Hematopoietic multipotent progenitor cell treated with erythropoietin and hydrocortisone succinate and interleukin-3 and kit ligand, for 6 days (in vitro differentiated cells): ENCODE measurements at places on chromosomes 1 and 21.

- no peak for DNase-seq
Measured at GRCh38 chr1:25476186-25477097, 45.7 kb downstream of the MACO1 start.

GRCh38 chr1:244704107-244704506 lies 51.2 kb downstream of the DESI2 start:
- DNase-seq, result no peak

DNA sequence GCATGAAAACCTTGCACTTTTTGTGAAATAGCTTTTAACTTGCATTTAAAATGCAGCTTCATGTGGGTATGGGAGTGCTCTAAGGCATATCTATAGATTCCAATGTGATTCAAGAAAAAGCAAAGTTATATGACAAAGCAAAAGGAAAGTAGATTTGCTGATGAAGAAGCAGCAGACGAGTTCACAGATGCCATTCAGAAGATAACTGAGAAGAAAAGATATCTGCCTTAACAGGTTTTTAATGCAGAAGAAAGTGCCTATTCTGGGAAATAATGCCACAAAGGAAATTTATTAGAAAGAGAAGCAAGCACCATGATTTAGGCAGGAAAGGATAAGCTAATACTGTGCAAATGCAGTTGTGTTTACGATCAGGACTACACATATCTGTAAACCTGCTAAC lies 68.1 kb downstream of the PHTF1 start:
- peak; percentile 72 for DNase-seq

- no peak for DNase-seq
Measured at GRCh38 chr1:243411472-243411871, 155.6 kb downstream of the SDCCAG8 start.

DNA sequence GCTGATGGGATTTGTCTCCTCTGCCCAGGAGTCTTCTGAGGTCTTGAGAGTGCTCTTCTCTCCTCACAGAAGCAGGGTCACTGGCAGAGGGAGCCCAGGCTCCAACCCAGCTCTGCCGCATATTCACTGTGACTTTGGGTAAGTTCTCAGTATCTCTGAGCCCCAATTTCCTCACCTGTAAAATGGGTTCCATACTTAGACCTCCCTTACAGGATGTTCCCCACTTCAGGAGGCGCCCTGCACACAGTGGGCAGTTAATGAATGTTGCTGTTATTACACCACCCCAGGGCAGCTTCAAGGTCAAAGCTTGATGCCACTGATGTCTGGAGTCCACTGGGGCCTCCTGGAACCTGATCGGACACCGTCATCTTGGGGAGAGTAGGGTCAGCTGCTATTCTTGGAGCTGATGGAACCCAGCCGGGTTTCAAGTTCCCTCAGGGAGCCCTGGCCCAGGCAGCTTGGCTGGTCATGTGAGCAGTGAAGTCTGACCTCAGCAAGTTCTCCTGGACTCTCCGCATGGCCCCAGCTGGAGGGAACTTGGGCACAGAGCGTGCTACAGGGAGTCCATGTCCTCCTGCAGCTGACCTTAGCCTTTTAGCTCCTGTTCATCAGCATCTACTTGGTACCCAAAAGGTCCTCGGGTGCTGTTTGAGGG lies 21.8 kb downstream of the COA7 start:
- DNase-seq, result no peak

DNA sequence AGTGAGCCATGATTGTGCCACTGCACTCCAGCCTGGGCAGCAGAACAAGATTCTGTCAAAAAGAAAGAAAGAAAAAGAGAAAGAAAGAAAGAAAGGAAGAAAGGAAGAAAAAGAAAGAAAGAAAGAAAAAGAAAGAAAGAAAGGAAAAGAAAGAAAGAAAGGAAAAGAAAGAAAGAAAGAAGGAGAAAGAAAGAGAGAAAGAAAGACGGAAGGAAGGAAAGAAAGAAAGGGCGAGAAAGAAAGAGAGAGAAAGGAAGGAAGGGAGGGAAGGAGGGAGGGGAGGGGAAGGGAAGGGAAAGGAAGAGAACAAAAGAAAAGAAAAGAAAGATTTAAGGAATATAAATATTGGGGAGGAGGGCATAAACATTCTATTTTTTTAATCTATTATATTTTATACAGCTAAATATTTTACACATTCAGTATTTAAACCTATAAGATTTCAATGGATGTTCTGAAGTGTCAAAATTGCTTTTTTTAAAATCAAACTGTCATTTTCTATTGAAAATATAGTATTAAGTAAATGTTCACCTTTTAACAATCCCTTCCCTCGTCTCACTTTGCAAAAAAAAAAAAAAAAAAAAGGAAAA lies 6.8 kb upstream of the JAK1 start:
- DNase-seq, result no peak

DNA sequence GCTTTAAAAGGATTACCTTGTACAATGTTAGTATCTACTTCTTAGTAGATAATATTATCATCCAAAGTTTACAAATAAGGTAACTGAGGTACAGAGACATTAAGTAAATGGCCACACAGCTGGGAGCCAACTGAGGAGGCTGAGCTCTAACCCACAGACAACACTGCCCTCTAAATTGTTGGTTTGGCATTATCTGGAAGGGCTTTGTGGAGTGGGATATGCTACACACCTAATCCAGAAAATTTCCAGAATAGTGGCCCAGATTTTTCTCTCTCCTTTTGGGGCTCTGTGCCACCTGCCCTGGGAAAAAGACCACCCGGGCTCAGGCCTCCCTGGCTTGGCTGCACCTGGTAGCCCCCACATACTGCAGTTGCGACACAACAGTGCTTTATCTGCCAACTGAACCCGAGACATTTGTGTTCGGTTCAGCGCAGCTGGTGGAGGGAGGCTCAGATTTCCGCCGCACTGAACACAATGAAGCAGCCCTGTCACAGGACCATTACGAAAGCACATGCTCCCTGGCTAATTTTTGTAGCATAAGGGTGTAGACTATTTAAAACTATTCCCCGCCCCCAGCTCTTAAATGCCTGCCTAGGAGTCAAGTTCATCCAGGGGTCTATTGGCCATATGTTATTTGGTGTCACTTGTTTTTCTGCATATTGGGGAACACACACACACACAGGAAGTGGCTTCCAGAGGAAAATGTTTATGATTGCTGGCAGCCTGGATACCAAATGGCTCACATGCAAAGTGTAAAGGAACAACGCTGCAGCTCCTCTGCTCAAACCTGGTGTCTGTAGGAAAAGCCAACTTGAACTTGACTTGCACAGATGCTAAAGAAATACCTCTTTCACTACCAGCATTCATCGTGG lies 92.3 kb upstream of the ESRRG start:
- DNase-seq, result no peak

GRCh38 chr1:211037095-211037494 lies 96.9 kb downstream of the KCNH1 start:
- DNase-seq, result no peak

GRCh38 chr1:31607360-31607759 lies 10.1 kb upstream of the HCRTR1 start:
- DNase-seq, result no peak

DNA sequence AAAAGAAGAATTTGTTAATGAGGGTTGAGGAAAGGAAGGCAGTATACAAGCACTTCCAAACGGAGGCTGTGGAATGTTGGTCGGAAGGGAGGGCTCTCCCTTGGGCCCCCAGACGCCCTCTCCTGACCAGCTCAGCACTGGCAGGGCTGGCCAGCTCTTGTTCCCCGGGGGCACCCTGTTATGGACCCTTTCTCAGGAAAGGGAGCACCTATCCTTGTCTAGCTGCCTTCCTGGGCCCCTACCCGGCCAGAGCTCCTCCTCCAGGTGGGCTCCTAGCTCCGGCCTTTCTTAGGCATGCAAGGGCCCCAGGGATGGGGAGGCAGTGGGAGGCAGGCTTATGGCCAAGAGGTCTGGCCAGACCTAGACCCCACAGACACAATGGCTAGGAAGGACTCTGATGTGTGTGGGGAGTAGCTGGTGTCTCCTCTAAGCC lies 926 bp downstream of the BLACAT1 start:
- no peak for DNase-seq
